ENCODE measurements at places on chromosomes 7 and 10.

DNA sequence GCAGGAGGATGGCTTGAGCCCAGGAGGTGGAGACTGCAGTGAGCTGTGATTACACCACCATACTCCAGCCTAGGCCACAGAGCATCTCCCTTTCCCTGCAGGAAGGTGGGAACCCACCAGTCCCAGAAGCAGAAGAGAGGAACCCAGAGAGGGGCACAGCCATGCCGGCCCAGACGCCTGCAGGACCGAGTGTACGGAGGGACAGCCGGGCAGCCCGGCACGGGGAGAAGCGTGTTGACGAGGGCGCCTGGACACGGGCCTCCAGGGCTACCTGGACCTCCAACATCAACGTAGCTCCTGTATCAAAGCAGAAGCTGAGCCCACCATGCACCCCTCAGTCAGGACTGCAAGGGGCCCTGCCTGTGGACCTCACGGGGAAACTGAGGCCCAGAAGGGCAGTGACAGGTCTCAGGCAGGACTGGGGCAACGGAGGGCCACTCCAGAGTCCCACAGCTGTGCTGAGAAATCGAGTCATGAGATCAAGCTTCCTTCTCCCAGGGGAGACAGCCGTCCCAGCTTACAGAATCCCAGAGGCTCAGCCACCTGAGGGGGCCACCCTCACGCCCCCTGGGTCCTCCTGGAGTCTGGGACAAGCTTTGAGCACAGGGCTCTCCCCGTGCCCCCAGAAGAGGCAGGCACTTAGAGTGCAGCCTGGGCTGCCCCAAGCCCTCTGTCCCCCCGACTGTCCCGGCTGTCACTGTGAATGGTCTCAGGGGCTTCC is 43.1 kb downstream of the TNRC18 start:
- DNase-seq: no peak

- no peak for DNase-seq
Observed at GRCh38 chr7:43385856-43386255, 197.1 kb upstream of the STK17A start.

DNA sequence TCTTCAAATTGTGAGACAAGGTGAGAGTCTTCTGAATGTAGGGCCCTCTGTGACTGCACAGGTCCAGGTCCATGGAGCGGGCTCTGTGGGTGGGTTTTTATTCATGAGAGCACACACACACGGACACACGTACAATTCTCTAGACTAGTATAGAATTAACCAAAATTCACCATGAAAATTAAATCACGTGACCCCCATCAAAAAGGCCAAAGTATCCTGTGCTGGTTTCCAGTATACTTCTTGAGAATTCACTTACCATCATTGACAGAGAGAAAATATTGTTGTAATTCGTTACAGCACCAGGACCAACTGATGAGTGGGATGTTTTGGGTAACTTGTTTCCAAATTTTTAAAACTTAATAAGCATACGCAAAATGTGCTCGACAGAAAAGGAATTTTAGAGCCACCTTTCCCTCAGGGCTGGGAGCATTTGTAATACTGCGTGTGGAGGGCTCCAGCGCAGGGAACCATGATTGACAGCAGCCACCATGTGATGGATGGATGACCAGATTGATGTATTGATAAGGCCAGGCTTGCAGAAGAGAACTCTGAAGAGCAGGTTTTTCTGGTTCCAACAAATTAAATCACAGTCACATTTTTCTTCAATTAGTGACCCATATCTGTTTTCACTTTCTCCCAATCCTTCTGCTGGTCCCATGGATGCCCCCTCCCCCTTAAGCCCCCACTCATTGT is 14.9 kb upstream of the DNTT start:
- no peak for DNase-seq

GRCh38 chr10:36281831-36282331 is 639.8 kb upstream of the FZD8 start:
- no peak for DNase-seq

- no peak for DNase-seq
Observed at GRCh38 chr10:100531761-100532160, 2.1 kb upstream of the NDUFB8 start.

GRCh38 chr10:44723619-44724325 is 187.4 kb upstream of the TMEM72 start:
- no peak for DNase-seq

DNA sequence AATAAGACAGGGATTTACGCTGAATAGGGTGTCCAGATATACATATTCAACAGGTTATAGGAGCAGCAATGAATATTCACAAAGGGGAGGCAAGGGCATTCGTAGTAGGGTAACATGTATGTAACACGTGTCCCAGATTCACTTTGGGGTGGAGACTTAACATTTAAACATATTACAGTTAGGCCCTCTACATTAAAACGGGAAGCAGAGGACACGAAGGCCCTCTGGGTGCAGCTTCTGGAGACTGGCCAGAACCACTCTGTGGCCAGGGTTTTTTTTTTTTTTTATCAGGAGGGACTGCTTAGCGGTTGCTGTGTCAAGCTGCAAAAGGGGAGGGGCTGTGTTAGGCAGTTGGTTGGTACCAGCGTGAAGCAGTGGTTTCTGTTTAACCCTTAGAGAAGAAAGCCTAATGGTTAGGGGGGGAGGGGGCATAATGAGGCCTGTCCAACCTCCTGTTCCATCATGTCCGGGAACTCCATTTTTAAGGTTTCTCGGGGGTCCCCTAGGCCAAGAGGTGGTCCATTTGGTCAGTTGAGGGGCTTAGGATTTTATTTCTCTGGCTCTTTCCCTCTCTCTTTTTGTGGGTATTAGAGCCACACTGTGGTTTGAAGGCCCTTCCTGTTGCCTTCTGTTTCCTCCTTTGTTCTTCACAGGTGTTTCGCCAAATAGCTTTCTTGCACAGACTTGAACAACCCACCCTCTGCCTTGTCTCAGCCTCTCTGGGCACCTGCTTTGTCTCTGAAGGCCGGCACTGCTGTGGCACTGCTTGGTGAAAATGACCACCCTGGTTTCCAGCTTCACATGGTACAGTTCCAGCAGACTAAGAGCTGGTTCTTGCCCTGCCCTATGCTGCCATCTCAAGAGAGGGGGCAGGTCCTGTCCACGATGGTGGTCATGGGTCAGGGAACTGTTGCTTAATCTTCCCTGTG is 26.4 kb downstream of the PRF1 start:
- no peak for DNase-seq

GRCh38 chr10:59970396-59971368 is 64.3 kb upstream of the CCDC6 start:
- DNase-seq: no peak

DNA sequence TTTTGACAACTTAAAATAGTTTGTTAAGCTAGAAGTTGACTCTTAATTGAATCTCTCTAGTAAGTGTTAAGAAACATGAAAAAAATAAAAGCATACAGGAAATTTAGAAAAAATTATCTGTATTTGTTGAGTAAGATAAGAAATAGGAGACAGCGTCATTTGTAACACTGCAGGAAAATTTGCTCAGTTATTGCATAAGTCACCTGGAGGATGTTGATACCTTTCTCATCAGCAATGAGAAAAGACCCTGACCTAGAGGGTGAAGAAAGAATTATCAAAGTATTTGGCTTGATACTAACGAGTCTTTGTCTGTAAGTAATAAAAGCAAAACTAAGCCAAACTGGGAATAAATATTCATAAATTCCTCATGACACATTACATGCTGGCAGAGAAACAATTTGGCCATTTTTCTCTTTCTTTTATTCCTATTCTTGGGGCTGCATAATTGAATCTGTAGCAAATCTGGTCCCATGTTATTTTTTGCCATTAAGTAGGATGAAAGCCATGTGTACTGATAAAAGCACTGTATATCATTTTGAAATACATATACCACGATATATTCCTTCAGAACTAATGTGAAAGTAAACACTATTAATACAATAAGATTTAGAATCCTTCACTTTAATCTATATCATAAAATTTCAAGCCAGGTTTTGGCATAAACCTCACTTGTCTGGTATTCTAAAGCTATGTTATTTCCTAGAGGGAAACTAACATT is 362.8 kb downstream of the THSD7A start:
- no peak for DNase-seq

DNA sequence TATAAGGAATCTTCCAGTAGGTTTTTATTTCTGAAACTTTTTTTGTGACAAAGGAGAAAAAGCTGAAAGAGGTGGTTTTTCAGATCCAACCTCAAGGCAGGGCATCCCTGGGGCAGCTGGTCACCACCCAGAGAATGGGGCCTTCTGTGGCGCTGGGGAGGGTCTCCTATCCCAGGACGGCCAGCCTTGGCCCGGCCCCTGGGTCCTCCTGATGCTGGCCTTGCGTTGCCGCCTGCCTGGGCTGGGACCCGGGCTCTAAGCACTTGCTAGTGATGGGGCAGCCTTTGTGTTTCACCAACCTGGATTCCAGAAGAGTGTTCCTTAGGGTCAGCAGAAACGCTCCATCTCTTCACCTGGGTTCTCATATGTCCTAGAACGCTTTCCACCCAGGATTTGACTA is 16.3 kb downstream of the SHH start:
- DNase-seq: no peak

DNA sequence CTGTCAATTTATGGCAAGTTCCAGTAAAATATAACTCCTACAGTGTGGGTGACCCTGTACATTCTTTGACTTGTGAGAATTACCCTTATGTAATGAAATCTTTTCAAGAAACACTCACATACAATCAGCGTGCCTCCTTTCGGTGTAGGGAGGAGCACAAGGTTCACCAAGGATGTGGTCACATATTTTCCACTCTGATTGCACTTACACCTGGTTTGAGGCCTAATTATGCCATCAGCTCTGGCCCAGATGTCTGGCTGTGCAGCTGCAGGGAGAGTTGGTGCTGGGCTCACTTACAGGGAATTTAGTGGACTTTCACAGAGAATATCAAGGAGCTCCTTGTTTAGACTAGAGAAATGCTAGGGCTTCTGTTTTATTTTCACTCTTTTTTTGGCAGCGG is 146.0 kb upstream of the STEAP4 start:
- DNase-seq: no peak

GRCh38 chr10:108049668-108050067 is 885.2 kb upstream of the SORCS1 start:
- no peak for DNase-seq

DNA sequence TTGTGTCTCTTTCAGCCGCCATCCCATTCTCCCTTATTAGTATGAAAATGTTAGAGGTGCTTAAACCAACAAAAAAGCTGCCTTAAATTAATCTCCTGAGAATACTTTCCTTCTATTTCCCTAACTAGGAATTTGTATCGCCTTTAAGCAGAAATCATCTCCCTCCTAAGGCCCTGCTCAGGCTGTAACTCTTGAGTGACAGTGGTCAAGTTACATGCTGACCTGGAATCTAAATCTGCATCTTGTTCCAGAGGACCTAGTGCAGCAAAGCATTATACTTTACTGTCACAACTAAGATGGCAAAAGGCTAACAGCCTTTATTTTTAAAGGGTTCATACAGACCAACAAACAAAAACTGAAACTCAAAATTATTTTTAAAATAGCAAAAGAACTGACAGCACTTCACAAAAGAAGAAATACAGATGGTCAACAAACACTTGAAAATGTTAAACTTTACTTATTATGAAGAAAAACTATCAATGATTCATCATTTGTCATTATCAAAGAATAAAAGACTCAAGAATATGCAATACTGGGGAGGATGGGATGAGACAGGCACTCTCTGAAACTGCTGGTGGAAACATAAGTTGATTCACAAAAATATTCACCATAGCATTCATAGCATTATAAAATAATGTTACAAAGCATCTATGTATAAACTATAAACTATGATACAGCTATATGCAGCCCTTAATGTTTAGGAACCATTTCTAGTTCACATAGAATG is 11.0 kb downstream of the CYREN start:
- DNase-seq: no peak

DNA sequence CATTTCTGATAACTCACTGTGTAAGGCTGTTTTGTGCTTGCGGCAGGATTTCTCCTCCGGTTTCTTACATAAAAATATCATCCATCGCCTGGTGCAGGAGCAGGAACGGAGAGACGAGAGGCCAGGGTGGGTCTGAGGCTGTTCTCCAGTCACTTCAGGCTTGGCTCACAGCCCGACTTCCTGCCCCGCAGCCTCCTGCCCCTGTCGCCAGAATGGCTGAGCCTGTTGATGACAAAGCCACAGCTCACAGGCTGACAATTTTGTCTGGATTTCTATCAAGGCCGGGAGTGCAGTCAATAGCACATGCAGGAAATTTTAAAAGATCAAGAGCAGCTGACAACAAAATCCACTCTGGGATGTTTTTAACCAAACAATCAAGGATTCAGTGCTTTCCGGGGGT is 229.7 kb upstream of the ZNF32 start:
- no peak for DNase-seq

- no peak for DNase-seq
Observed at GRCh38 chr7:44272456-44272855, 52.9 kb downstream of the CAMK2B start.

DNA sequence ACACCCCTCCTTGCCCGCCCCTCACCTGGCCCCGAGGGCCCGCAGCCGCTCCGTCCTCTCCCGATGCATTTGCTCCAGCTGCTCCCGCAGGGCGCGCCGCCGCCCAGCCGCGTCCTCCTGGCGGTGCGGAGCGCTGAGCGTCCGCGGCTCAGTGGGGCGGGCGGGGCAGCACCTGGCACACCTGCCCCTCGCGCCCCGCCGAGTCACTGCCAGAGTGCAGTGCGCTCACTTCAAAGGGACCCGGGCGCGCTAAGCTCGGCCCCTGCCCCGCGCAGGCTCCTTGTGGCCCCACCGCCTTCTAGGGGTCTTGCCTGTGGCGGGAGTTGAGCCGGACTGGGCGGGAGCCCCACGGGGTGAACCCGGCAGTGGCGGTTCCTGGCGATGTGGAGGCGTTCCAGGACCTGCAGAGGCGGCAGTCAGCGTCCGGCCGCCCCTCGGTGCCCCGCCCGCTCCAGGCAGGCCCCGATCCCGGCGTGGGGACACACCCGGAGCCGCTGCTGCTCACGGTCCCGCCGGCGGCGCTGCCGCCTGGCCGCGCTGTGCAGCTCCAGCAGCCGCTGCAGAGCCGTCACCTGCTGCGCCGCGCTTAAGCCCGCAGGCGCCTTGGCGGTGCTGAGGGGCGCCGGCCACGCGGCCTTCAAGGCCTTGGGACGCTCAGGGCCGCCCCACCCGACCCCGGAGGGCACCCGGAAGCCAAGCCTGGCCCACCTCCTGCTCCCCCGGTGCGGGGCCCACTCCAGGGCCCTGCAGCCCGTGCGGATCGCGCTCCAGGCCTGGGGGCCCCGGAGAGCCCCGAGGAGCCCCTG is 6.7 kb downstream of the ATP6V1F start:
- peak; percentile 22 for DNase-seq

- no peak for DNase-seq
Observed at GRCh38 chr7:101924171-101924570, 106.7 kb downstream of the CUX1 start.

DNA sequence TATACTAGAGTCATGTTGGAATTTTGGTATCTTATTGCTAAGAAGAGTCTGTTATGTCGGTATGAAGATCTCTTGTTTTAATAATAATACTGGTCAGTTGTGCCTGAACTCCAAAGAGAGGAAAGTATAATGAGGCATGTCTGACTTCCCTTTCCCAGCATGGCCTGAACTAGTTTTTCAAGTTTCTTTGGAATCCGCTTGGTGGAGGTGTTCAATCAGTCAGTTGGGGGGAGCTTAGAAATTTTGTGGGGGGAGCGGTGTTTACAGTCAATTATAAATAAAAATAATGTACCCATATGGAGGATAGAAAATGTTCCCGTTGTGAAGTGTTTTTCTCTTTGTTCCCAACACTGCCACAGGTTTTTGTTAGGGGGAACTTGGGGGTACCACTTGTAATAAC is 1.5 kb upstream of the TRDMT1 start:
- DNase-seq: no peak

Data from effector CD4-positive, alpha-beta T cell (primary cell).